ENCODE measurements at places on chromosomes 4 and X. TPM values are rescaled to one million over a fixed set of nuclear protein-coding genes. Genes with fewer than 3 reads are reported as not detected.

Gene ARMCX2
- total RNA-seq: 123 TPM

Gene CYBB
- total RNA-seq: under 0.01 TPM

Gene CCDC120
- total RNA-seq: 0.19 TPM

Gene SLC2A9
- 2.1 TPM for total RNA-seq
